ENCODE measurements at places on chromosomes 7 and 10.

GRCh38 chr10:131725581-131726069 lies 175.2 kb upstream of the PPP2R2D start:
- no peak for DNase-seq

GRCh38 chr7:42702647-42703046 lies 209.2 kb downstream of the C7orf25 start:
- no peak for DNase-seq

DNA sequence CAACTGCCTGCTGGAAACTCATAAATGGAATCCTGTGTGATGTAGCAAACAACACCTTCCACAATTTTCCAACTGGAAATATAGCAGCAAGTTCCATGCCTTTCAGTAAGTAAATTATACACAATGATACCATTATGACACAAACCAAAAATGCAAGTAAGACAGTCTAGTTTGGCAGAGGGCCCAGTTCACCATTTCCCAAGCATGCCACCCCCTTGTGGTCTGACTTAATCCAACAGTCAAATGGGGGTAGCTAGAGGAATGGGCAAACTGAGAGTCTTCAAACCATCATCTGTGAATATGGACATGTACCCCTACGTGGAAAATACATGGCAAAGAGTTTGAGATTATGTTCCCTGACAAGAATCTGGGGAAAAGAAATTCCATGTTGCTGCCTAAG lies 137.6 kb upstream of the VWC2 start:
- DNase-seq = no peak

GRCh38 chr7:43756368-43757072 lies 2.0 kb upstream of the BLVRA start:
- no peak for DNase-seq

DNA sequence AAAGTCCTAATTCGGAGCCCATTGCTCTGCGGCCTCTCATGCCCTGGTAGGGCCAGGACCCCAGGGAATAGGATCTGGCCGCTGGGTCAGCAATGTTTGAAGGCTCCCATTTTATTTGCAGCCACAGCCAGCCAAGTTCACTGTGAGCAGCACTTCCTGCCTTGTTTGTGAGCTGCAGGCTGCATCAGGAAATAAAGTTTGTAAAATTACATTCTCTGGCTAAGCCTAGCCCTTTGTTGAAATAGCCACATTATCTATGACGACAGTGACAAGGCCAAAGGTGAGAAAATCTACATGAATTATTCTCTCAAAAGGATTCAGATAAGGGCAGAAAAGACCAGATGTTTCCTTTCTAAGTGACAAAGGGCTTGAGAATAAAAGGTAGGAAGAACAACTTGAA lies 23.7 kb upstream of the ITGB1 start:
- no peak for DNase-seq

- DNase-seq = peak; percentile 41
Observed at GRCh38 chr7:147245274-147245673, 1128.7 kb downstream of the CNTNAP2 start.

DNA sequence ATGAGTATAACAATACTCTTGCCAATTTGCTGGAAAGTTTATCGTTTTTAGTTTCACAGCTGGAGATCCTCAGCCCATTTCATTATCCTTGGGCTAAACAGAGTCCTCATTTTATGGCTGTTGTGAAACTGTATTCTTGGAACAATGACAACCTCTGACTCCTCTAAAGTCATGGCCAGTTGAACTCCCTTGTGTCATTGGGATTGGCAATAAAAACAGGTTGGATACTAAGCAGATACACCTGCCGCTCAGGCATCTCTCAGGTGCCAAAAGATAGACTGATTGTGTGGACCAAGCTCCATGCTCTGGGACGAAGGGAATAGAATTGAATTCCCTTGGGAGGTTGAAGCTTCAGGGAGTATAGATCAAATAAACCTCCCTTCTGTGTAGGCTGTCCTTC lies 182.2 kb downstream of the WDR11 start:
- DNase-seq = no peak

DNA sequence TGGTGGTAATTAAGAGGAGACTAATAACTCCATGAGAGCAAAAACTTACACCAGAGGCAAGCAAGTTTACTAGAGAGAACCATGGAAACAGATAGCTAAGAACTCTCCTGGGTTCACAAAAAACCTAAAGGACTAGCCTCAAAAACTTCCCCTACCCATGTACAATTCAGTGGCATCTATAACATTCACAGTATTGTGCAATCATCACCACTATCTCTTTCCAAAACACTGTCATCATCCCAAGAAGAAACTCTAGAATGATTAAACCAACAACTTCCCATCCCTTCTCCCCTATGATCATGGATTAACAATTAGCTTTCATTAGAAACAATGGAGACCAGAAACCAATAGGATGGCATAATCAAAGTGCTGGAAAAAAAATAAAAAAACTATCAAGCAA lies 1038.3 kb downstream of the LRMDA start:
- no peak for DNase-seq

DNA sequence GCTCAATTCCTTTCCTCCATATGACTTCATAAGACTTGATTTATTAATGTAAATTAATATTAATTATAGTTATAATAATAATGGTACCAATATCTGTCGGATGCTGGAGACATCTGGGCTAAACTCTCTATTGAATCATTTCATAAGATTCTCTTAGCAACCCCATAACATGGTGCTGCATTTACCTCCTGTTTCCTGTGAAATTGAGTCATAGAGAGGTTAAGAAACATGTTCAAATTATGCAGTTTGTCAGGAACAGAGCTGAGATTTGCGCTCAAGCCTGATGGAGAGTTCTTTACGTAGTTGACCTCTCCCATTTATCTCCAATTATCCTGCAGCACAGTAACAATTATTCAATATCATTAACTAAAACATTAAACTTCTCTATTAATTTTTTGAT lies 621.8 kb upstream of the FZD8 start:
- DNase-seq = no peak

DNA sequence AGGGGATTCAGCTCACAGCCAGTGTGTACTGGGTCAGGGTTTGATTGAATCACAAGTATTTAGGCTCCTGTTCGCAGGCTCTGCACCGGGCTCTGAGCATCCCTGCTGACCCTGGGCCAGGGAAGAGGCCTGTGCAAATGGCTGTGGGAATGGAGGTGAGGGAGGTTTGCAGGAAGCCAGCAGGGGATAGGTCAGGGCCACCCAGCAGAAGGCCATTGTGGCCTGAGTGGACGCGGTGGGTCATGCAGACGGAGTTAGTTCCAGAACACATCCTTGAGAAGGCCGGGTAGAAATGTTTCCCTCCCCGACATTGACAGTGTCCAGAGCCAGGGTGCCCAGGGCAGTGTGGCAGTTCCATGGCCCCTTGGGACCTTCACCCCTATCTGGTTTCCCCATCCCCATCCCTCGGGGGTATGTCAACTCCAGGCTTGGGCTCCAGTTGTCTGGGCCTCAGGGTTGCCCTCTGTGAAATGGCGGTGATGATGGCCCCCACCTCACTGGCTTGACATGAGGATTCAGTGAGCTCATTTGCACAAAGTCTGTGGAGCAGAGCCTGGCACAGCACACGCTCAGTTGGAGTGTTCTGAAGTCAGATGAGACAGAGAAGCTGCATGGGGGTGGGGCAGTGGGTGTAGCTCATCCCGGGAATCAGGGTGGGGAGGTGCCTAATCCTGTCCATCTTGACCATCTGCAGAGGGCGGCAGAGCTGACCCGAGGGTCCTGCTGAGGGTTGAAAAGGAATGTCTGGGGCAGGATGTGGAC lies 107.6 kb downstream of the ADCY1 start:
- no peak for DNase-seq

DNA sequence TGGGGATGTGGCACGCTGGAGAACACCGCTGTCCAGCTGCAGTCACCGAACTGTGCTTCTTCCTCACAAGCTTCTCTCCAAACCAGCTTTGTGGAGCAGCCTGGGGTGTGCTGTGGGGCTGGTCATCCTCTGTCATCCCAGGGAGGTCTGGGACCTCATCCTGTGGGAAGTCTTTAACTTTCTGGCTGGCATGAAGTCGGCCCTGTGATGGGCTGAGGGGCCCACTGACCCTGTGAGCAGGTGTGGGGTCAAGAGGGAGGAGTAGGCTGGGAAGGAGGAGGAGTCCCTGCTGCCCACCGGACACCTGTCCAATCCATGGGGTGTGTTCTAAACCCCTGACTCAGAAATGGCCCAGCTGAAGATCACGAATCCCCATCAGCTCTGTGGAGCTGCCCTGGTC lies 136.2 kb upstream of the SHH start:
- DNase-seq = no peak

DNA sequence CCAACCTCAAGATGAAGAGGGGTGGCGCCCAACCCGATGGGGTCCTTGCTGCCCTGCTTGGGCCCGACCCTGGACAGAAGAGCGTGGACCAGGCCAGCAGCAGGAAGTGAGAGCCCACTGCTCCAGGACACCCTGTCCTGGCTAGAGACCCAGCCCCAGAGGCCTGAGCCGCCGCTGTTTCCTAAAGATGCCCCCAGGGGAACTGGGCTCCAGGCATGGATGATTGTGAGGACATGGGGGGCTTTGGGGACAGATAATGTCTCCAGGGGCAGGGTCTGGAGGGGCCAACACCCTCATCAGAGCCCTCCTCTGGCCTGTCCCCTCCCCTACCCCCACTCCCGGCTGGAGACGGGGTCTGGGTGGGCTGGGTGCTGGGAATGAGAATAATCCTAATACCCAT lies 71.7 kb downstream of the MYL10 start:
- no peak for DNase-seq

Measured in NCI-H187 treated with DMSO at 0.1 percent for 48 hours (cell line).